ENCODE measurements at places on chromosomes 11 and 22.

- no peaks in the 10 kb centered on the region for H3K27me3 ChIP-seq
- H3K4me1 ChIP-seq, result peaks cover 11% of the 10 kb centered on the region
- peak; percentile 59 for DNase-seq
- no peak overlapping the region for H3K27ac ChIP-seq
These were observed 16.1 kb upstream of the PCF11 start for GRCh38 chr11:83140691-83141455.

GRCh38 chr22:43566021-43566420 is 154.2 kb downstream of the MPPED1 start:
- H3K4me3 ChIP-seq, result no peak overlapping the region
- no peak overlapping the region for H3K27ac ChIP-seq
- no peaks in the 10 kb centered on the region for H3K27me3 ChIP-seq
- H3K36me3 ChIP-seq, result no peaks in the 10 kb centered on the region
- H3K4me1 ChIP-seq, result no peaks in the 10 kb centered on the region
- DNase-seq, result no peak

DNA sequence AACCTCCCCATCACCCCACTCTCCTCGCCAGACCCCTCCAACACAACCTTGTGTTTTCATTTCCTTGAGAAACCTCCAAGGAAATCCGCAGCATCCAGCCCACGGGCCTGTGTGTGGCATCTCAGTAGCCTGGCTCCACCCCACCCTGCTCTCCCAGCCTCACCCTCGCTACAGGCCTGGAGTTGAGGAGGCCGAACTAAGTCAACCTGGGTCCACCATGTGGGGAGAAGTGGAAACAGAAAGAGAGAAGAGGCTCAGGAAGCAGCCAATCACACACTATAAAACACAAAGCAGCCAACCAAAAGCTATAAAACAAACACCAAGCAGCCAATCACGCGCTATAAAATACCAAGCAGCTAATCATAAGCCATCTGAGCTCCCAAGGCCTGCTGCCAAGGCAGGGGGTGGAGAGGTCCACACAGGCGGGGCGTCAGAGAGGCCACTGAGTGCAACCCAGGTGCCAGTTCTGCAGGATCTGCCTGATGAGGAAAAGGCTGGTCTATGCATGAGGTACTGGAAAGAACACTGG is 72.0 kb downstream of the MICAL3 start:
- H3K4me3 ChIP-seq, result no peak overlapping the region
- H3K27me3 ChIP-seq, result no peaks in the 10 kb centered on the region
- H3K36me3 ChIP-seq, result no peaks in the 10 kb centered on the region
- no peak overlapping the region for H3K27ac ChIP-seq
- no peak for DNase-seq

DNA sequence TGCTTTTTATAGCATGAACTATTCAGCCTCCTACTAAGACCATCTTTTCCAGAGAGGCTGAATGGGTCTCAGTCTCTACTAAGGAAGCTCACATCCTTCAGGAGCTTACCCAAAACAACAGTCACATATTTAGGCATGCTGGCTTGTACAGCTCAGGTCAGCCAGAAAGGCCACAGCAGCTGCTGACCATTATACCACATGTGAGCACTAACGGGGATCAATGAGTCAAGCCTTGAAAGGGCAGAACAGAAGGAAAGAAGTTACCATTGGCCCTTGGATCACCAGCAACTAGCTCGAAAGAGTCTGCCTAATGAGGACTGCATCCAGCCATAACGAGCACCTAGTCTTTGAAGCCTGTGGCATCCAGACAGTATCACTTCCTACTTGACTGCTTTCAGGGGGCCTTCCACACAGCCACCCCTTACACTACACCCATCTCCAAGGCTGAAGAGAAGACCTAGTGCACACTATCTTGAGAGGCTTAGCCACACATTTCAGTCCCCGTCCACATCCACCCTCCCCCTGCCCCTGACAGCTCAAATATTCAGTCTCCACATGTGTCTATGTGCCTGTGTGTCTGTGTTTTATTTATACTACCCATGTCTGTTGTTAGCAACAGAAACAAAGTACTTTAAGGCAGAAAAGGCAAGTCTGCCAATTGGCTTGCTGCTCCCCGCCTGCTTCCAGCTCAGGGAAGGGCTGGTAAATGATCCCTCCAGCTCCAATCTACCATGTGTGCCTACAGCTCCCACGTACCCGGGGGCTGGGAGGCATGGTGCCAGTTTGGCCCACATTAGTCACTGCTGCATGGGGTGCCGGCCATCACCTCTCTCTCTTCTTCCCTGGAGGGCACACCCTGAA is 95.5 kb downstream of the RPL27A start:
- DNase-seq, result no peak
- H3K4me3 ChIP-seq, result no peak overlapping the region
- H3K36me3 ChIP-seq, result no peaks in the 10 kb centered on the region
- no peaks in the 10 kb centered on the region for H3K27me3 ChIP-seq
- no peak overlapping the region for H3K27ac ChIP-seq

- H3K36me3 ChIP-seq, result no peaks in the 10 kb centered on the region
- no peak overlapping the region for H3K27ac ChIP-seq
- no peak overlapping the region for H3K4me3 ChIP-seq
- no peak for DNase-seq
- no peaks in the 10 kb centered on the region for H3K4me1 ChIP-seq
These were observed 32.2 kb upstream of the SESN3 start for GRCh38 chr11:95262994-95263765.

- peaks cover 5% of the 10 kb centered on the region for H3K27me3 ChIP-seq
- no peak overlapping the region for H3K4me3 ChIP-seq
- no peaks in the 10 kb centered on the region for H3K4me1 ChIP-seq
- DNase-seq, result no peak
- H3K36me3 ChIP-seq, result no peaks in the 10 kb centered on the region
- no peak overlapping the region for H3K27ac ChIP-seq
These were observed 1.7 kb upstream of the PARVA start for GRCh38 chr11:12375720-12376119.

- H3K36me3 ChIP-seq, result no peaks in the 10 kb centered on the region
- H3K27me3 ChIP-seq, result no peaks in the 10 kb centered on the region
- no peak overlapping the region for H3K4me3 ChIP-seq
- H3K27ac ChIP-seq, result no peak overlapping the region
These were observed 184.4 kb downstream of the CEP164 start for GRCh38 chr11:117511931-117512539.

GRCh38 chr11:130478881-130479280 is 30.4 kb downstream of the ADAMTS15 start:
- H3K27me3 ChIP-seq, result peaks cover 5% of the 10 kb centered on the region
- no peaks in the 10 kb centered on the region for H3K36me3 ChIP-seq
- no peaks in the 10 kb centered on the region for H3K4me1 ChIP-seq

- H3K27me3 ChIP-seq, result no peaks in the 10 kb centered on the region
- no peak overlapping the region for H3K27ac ChIP-seq
- no peak for DNase-seq
- no peaks in the 10 kb centered on the region for H3K36me3 ChIP-seq
- H3K4me1 ChIP-seq, result peaks cover 19% of the 10 kb centered on the region
These were observed 28.5 kb upstream of the SMIM38 start for GRCh38 chr11:69127081-69127850.

GRCh38 chr11:93608364-93608763 is 53.1 kb upstream of the CEP295 start:
- no peak overlapping the region for H3K27ac ChIP-seq
- no peak for DNase-seq
- H3K4me3 ChIP-seq, result no peak overlapping the region

GRCh38 chr22:35802885-35803284 is 85.2 kb downstream of the APOL5 start:
- no peaks in the 10 kb centered on the region for H3K36me3 ChIP-seq
- H3K27me3 ChIP-seq, result no peaks in the 10 kb centered on the region
- no peak overlapping the region for H3K4me3 ChIP-seq
- no peaks in the 10 kb centered on the region for H3K4me1 ChIP-seq

- no peaks in the 10 kb centered on the region for H3K36me3 ChIP-seq
- no peak overlapping the region for H3K27ac ChIP-seq
- no peak for DNase-seq
- H3K27me3 ChIP-seq, result peaks cover 4% of the 10 kb centered on the region
- H3K4me3 ChIP-seq, result no peak overlapping the region
- H3K4me1 ChIP-seq, result peaks cover 4% of the 10 kb centered on the region
These were observed 32.7 kb upstream of the CD82 start for GRCh38 chr11:44532809-44533208.

GRCh38 chr11:134565343-134565891 is 153.4 kb upstream of the B3GAT1 start:
- no peak for DNase-seq
- peaks cover 2% of the 10 kb centered on the region for H3K27me3 ChIP-seq
- no peak overlapping the region for H3K27ac ChIP-seq
- no peak overlapping the region for H3K4me3 ChIP-seq

- no peak for DNase-seq
- no peaks in the 10 kb centered on the region for H3K4me1 ChIP-seq
- H3K27ac ChIP-seq, result no peak overlapping the region
- H3K27me3 ChIP-seq, result peaks cover 11% of the 10 kb centered on the region
- H3K4me3 ChIP-seq, result no peak overlapping the region
These were observed 147.4 kb downstream of the TRIM29 start for GRCh38 chr11:119990309-119991021.

GRCh38 chr22:27419473-27419872 is 382.1 kb downstream of the MN1 start:
- H3K36me3 ChIP-seq, result no peaks in the 10 kb centered on the region
- no peak overlapping the region for H3K27ac ChIP-seq
- no peaks in the 10 kb centered on the region for H3K4me1 ChIP-seq
- H3K4me3 ChIP-seq, result no peak overlapping the region
- DNase-seq, result no peak
- no peaks in the 10 kb centered on the region for H3K27me3 ChIP-seq

- no peaks in the 10 kb centered on the region for H3K27me3 ChIP-seq
- no peak for DNase-seq
- H3K27ac ChIP-seq, result no peak overlapping the region
- peaks cover 16% of the 10 kb centered on the region for H3K4me1 ChIP-seq
- peaks cover 2% of the 10 kb centered on the region for H3K36me3 ChIP-seq
These were observed 2.6 kb downstream of the RCE1 start for GRCh38 chr11:66845876-66846212.

DNA sequence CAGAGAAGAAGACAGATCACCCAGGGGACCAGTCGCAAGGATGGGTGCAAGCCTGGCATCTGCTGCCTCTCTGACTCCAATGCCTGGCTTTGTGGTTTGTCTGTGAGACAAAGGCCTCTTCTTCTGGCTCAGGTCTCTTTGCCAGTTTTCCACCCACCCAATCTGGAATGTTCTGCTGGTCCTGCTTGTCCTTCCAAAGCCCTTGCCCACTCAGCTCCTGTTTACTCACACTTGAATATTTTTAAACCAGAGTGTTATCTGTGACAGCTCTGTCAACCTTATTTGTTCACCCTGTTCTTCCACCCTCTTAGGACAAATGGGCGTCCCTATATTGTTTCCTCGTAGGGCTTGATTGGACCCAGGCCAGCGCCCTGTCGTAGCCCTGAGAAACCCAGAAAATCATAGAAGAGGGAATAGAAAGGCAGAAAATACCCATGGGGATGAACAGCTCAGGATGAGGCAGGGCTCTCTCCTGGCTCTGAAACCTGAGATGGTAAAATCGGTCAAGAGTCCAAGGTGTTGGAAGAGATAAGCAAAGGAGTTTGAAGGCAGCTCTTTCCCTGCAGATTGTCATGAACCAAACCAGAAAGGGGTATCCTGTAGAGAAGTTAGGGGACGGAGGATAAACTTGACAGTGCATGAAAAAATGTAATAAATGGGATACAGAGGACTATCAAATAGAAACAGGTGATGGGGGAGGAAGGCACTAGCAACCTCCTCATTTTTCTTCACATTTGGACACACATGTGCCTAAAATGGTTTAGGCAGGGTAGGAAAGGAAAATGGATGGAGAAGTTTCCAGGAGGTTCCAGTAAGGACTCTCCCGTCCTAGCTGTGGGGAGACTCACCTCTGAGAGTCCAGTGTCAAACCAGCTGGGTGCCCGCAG is 651 bp downstream of the CRYAB start:
- H3K36me3 ChIP-seq, result no peaks in the 10 kb centered on the region
- no peaks in the 10 kb centered on the region for H3K4me1 ChIP-seq
- no peak overlapping the region for H3K4me3 ChIP-seq
- no peaks in the 10 kb centered on the region for H3K27me3 ChIP-seq
- H3K27ac ChIP-seq, result no peak overlapping the region

- H3K27me3 ChIP-seq, result no peaks in the 10 kb centered on the region
- no peak overlapping the region for H3K27ac ChIP-seq
- H3K4me1 ChIP-seq, result no peaks in the 10 kb centered on the region
- peaks cover 17% of the 10 kb centered on the region for H3K36me3 ChIP-seq
- no peak overlapping the region for H3K4me3 ChIP-seq
- DNase-seq, result no peak
These were observed 9.6 kb upstream of the RANBP1 start for GRCh38 chr22:20106205-20106848.

DNA sequence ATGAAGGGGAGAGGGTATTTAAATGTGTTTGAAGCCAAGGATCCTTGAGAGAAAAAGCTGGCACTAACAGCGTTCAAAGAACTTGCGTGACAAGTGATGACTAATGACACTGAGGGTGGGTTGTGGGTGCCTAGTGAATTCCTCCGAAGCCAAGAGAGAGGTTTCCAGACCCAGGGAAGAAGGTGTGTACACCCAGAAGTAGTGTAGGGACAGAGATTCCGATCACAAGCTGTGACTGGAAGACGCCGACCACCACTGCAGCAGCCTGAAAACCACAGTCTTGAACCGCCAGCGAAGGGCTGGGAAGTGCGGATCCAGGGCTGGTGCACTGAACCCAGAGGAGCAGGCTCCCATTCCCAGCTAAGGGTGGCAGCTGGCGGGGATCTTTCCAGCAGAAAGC is 9.5 kb downstream of the PPARA start:
- H3K4me1 ChIP-seq, result no peaks in the 10 kb centered on the region
- H3K27ac ChIP-seq, result no peak overlapping the region
- no peaks in the 10 kb centered on the region for H3K36me3 ChIP-seq
- no peaks in the 10 kb centered on the region for H3K27me3 ChIP-seq

DNA sequence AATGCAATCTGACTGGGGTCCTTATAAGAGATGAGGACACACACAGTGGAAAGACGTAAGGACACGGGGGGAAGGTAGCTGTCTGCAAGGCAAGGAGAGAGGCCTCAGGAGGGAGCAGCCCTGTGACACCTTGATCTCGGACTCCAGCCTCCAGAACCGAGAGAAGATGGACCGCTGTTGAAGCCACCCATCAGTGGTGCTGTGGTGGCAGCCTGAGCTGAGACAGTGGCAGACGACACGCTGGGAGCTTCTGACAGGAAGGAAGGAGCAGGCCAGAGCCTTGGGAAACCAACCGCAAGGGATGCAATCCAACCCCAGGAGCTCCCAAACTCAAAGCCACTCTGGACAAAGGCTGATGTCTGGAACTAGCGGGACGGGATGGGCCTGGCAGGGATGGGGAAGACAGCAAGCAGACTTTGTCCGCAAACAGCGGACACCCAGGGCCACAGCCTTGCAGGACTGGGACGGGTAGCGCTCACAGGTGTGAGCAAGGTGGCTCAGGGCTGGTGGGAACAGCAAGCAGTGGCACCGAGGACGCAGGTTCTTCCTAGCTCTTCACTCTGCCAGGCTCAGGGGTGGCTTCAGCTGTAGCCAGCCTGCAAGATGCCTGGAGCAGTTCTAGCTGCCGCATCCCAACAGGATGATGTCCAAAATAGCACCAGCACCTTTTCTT is 10.9 kb downstream of the LTO1 start:
- H3K4me1 ChIP-seq, result no peaks in the 10 kb centered on the region
- DNase-seq, result no peak
- H3K4me3 ChIP-seq, result no peak overlapping the region
- H3K27me3 ChIP-seq, result no peaks in the 10 kb centered on the region
- H3K27ac ChIP-seq, result no peak overlapping the region

- DNase-seq, result no peak
- H3K27ac ChIP-seq, result no peak overlapping the region
These were observed 31.7 kb downstream of the PAX6 start for GRCh38 chr11:31779374-31779791.

- no peak for DNase-seq
- no peaks in the 10 kb centered on the region for H3K27me3 ChIP-seq
- no peaks in the 10 kb centered on the region for H3K4me1 ChIP-seq
- no peaks in the 10 kb centered on the region for H3K36me3 ChIP-seq
These were observed 276.7 kb upstream of the API5 start for GRCh38 chr11:43035086-43035485.

Measured in GM12878 (cell line).